ENCODE measurements at places on chromosomes 11 and 22.

DNA sequence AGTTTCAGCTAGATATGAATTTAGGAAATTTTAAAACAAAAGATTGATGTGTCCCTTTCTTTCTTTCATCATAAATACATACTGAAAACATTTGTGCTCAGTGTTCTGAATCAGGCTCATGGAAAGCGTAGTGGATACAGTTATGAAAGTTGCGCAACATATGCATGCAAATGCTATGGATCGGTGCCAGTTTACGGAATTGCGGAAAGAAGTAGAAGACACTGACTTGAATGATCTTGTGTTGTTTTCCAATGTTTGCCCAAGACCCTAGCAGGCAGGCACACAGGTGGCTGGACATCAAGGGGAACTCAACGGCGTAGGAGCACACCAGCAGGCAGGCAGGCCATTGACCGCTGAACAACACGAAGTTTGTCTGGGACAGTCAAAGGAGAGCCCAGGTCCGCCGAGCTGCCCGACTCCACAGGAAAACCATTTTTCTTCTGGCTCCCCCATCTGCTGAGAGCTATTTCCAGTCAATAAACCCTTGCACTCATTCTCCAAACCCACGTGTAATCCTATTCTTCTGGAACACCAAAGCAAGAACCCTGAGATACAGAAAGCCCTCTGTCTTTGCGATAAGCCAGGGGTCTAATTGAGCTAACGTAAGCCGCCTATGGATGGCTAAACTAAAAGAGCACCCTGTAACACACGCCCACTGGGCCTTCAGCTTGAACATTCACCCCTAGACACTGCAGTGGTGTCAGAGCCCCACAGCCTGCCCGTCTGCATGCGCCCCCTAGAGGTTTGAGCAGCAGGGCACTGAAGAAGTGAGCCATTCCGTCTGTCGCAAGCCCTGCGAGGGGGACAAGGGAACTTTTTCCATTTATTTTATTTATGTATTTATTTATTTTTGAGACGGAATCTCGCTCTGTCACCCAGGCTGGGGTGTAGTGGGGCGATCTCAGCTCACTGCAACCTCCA is 7.4 kb upstream of the BIRC3 start:
- no peak for DNase-seq

- no peak for DNase-seq
Measured at GRCh38 chr11:1644601-1645356, 15.2 kb downstream of the KRTAP5-5 start.

- DNase-seq: no peak
Measured at GRCh38 chr22:43992331-43992821, 31.7 kb upstream of the PARVB start.

GRCh38 chr11:73566422-73566821 is 31.5 kb downstream of the FAM168A start:
- DNase-seq: no peak

GRCh38 chr11:134282121-134283045 is 6.2 kb downstream of the GLB1L3 start:
- no peak for DNase-seq

DNA sequence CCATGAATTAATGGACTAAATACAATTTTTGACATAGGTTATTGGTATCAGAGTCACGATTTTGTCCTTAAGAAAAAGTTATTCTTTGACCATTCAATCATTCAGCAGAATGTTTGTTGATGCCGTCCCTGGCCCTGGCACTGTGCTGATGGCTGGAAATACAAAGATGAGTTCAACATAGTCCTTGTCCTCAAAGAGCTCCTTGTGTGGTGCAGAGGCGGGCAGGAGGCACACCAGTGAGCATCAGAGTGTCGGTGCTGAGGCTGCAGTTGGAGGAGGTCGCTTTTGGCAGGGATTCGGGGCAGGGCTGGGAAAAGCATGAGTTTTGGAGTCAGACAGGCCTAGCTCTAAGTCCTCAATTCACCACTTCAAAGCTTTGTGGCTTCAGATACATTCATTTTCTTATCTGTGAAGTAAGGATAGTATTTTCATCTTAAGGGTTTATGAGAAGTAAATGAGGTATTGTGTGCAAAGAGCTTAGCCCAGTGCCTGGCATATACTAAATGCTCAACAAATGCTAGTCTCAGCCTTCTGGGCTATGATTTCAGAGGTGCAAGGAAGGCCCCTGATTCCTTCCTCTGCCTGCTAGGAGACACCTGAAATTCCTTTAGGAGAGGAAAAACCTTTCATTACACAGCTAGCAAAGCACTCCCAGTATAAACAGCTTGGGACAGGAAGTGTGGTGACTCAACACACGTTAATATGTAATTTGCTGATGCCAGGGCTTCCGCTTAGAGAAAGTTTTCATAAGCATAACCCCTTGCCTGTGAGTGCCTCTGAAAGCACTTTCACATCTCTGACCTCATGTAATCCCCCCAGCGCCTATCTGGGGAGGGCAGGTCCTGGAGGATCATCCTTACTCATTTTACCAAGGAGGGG is 113.8 kb downstream of the NECTIN1 start:
- DNase-seq: no peak

GRCh38 chr11:9076661-9077060 is 14.7 kb downstream of the SCUBE2 start:
- no peak for DNase-seq

DNA sequence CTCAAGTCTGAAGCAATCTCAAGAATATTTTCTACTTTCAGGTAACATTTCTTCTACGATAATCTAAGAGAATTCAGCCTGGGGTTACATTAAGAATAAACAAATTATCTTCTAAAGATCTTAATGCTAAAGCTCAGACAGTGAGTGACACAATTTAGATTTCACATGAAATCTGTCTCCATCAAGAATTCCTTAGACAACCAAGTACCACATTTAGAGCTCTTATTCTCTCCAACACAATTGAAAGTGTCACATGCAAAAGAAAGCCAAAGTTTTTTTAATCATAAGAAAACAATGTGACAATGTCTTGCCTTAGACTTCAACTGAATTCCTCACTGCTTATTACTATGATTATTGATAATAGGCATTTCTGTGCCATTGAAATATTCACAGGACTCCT is 60.7 kb upstream of the FAT3 start:
- no peak for DNase-seq

DNA sequence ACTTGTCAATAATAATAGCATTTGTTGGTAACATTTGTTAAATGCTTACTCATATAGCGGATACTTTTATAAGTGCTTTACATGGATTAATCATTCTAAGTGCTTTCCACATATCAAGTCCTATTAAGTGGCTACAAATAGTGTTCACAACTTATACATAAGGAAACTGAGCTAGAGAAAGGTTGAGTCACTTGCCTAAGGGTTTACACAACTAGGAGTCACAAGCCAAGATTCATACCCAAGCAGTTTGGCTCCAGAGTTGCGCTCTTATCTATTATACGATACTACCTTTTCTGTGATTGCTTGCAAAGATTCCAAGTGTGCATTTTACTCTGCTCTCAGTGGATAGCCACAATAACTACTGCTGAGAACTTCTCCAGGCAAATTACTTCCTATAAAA is 215.9 kb upstream of the CCDC90B start:
- DNase-seq: no peak

GRCh38 chr11:65134952-65135632 is 773 bp upstream of the SYVN1 start:
- peak; percentile 75 for DNase-seq

GRCh38 chr22:37626144-37626543 is 13.3 kb upstream of the SH3BP1 start:
- no peak for DNase-seq

- no peak for DNase-seq
Measured at GRCh38 chr11:24064309-24064903, 432.4 kb upstream of the LUZP2 start.
